ENCODE measurements at places on chromosomes 6 and 20.

- no peak for DNase-seq
Observed at GRCh38 chr6:145621776-145622175, 113.5 kb downstream of the EPM2A start.

- DNase-seq = no peak
Observed at GRCh38 chr20:62703853-62704228, 4.8 kb upstream of the NTSR1 start.

DNA sequence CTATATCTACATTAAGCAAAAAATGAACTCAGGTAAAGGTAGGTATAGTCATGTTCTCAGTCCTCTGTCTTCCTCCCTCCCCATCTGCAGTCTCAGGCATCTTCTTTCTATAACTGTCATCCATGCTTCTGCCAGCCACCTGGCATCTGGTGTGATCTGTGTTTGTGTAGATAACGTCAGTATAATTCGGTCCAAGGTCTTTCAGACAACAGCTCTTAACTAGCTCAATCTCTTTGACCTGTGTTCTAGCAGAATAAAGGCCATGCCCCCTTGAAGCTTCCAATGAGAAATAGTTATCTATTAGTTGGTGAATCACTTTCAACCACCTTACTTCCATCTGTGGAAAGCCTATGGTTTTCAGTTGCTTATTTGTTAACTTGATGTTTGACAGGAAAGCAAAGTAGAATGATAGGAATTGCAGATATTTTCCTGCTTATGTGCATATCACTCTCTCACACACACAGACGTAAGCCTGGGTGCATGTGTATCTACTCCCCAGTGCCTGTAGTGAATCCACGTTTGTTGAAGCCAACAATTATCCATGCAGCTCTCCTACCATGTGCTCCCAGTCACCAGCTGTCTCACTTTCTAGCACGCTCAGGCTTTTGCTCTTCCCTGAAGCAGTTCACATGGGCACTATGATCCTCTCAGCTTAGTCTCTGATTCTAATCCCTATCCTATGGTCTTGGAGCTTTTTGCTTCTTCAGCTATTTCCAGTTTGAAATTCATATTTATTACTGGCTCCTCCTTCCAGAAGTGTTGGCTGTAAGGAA is 433.7 kb upstream of the MANEA start:
- DNase-seq = no peak

DNA sequence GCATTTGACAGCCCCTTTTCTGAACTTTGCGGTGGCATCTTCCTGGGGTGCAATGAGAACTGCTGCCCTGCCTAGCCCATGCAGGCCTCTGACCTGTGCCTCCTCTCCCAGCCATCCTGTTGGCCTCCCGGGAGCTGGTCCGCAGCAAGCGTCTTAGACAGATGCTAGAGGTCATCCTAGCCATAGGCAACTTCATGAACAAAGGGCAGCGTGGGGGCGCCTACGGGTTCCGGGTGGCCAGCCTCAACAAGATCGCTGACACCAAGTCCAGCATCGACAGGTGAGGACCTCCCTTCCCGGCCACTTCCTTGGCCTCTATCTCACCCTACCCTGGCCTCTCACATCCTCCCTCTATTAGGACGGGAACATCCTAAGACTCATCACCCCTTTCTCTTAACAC is 37.6 kb downstream of the MOCS1 start:
- DNase-seq = no peak

DNA sequence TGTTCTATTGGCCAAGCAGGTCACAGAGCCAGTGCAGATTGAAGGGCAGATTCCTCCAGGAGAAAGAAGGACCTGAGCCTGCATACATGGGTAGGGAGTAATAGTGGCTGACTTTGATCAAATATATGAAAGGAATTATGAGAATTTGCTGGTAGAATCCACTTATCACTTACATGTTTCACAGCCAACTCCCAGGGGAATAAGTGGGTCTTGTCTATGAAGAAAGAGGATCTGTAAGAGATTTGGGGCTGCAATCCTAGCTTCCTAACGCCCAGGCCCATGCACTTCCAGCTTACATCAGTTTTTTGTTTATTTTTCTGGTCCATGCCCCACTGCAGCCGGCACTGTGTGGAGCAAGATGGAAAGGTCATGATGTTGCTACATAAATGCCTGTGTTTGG is 107.9 kb upstream of the SYNDIG1 start:
- DNase-seq = no peak

GRCh38 chr6:24961852-24962251 is 26.1 kb upstream of the RIPOR2 start:
- no peak for DNase-seq

GRCh38 chr20:40961686-40962640 is 66.7 kb upstream of the TOP1 start:
- no peak for DNase-seq

- DNase-seq = no peak
Observed at GRCh38 chr6:144153260-144153659, 2.9 kb downstream of the STX11 start.

DNA sequence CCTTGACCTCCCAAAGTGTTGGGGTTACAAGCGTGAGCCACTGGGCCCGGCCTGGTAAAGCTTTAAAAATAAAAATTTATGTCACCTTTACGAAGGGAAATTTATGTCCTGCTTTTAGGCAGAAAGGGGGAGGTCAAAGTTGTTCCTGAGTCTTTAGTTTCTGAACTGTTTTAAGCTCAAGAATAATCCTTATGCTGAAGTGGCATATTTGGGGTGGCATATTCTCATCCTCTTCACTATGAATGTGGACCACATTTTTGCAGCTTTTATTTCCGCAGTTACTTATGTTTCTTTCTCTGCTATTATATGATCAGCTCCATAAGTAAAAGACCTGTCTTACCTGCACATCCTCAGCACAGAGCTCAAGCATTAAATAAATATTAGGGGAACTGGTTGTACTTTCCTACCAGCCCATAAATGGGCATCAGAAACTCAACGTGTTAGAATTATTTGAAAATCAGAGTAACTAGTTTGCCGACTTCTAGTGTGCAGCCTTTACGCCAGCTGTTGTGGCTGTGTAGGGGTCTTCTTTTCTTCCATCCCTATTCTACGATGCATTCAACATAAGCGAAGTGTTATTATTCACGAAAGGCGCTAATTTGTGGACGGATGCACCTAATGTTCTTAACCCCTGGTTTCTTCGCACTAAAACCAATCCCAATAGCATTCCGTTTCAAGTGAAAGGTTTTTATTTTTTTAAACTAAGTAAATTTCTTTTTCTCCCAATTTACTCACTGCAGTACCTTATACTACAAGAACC is 867 bp upstream of the AKAP7 start:
- no peak for DNase-seq

- DNase-seq = no peak
Observed at GRCh38 chr20:50279988-50280850, 89.6 kb downstream of the CEBPB start.

DNA sequence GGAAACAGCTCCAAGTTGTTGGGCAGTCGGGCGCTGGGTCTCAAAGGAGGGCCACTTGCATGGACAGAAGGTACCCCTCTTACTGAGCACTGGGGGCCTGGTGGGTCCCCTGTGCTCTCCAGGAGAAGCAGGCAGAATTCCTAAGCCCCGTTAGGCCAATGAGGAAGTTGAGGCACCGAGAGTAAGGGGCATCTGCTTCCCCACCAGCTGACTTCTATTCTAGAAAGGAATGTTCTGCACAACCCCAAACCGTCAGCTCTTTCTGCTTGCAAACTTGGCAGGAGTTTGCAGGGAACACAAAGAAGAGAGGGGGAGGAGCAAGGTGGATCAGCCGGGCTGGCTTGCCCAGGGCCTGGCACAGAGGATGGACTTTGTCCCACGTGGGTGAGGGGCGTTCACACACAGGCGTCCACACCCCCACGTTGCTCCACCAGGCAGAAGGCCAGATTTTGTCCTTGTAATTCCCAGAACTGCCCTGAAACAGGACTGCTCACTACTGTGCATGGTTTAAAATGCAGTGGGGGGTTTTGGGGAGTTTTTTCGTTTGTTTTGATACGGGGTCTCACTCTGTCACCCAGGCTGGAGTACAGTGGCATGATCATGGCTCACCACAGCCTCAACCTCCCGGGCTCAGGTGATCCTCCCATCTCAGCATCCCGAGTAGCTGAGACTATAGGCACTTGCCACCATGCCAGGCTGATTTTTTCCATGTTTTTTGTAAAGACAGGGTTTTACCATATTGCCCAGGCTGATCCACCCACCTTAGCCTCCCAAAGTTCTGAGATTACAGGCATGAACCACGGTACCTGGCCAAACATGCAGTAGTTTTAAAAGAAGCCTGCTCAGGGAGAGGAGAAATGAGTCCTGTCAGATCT is 93.3 kb downstream of the SNX5 start:
- no peak for DNase-seq

DNA sequence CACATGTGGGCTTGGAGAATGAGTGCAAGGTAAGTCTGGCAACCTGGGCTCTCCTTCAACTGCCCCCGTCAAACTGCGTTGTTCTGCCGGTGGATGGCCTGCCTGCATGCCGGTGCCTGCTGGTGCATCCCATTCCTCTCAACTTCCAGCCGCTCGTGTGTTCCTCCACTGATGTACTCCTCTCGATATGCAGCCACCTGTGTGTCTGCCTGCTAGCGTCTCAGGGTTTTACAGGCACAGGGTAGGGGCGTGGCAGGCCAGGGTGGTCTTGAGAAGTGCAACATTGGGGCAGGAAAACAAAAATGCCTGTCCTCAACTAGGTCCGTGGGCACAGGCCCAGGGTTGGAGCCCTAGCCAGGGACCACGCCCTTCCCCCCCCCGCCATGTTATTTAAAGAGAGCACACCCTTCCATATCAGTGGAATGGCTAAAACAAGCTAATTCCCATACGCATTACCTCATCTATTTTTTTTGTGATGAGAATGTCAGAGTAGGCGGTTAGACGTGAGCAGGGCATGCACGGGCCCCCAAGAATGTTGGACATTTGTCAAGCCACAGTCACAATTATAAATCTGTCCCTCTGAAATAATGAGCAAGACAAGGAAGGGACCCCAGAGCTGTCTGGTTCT is 33.2 kb downstream of the SERPINB6 start:
- no peak for DNase-seq

DNA sequence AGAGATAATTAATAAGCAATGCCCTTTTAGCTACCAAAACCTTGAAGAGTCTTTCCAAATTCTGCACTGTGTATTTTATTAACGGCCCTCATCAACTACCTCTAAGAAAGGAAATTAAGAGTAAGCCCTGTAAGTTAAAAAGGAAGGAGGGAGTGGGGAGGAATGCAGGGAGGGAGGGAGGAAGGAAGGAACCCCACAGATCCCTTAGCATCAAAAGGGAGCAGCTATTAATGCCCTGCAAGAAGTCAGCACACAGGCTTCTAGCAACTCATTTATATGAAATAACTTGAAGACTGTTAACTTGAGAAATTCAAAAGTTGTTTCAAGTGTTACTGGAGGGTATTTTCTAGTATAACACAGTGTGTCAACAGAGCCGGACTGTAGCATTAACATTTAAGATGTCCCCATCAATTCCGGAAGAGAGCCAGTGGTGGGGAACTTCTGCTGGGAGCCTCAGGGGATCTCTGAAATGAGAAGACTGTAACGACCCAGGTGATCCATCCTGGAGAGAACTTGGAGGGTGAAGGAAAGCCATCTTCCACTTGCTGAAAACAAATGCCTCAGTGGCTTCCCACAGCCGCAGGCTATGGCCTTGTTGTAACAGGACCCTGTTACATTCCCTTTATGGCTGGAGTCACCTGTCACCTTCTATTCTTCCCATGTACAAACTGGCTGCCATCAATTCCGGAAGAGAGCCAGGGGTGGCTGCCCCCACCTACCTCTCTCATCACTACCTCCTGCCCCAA is 33.2 kb downstream of the SLC22A23 start:
- DNase-seq = no peak

DNA sequence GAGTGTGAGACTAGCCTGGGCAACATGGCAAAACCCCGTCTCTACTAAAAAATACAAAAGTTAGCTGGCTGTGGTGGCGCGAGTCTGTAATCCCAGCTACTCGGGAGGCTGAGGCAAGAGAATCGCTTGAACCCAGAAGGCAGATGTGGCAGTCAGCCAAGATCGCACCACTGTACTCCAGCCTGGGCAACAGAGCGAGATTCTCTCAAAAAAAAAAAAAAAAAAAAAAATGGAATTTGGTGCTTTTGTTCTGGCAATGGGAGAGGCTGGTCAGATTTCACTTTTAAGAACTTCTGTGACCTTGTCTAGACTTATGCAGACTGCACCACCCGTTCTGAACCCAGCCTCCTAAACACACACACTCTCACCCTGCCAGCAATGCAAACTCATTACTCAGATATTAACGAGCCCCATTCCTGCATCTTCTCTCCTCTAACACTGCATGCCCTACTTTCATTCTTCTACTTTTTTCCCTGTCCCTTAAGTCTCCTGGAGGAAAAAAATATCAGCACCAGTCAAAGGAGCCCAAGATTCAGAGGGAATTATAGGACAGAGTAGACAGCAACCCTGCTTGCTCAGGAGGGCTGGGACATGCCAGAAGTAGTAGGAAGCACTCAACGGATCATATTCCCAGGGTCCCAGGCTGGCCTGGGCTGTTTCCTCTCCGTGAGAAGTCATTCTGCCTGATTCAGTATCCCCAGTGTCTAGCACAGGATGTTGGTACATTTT is 4.4 kb downstream of the MOCS1 start:
- DNase-seq = no peak

- DNase-seq = no peak
Observed at GRCh38 chr20:16599257-16599656, 26.0 kb upstream of the KIF16B start.

DNA sequence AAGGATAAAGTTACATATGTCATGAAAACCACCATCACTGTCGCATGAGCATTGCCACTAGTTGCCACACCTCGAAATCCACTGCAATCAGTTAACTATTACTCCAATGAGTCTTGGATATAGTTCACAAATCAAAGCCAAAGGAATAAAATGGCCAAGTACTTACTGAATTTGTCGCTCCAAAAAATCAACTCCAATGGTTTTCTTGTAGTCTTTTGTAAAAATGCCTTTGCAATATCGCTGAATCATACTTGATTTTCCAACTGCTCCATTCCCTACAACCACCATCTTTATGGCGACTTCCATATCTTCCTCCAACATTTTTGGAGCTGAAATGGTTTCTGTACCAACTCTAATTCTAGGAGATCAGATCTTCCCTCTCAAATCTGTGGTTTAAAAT is 12.0 kb downstream of the RAB23 start:
- no peak for DNase-seq

- DNase-seq = no peak
Observed at GRCh38 chr6:126172131-126172530, 167.8 kb upstream of the CENPW start.

GRCh38 chr6:53795340-53795701 is 516 bp downstream of the LRRC1 start:
- DNase-seq = no peak

- no peak for DNase-seq
Observed at GRCh38 chr6:28816909-28817807, 106.6 kb downstream of the TRIM27 start.

- no peak for DNase-seq
Observed at GRCh38 chr6:122678841-122679240, 68.6 kb downstream of the PKIB start.
